ENCODE measurements at places on chromosomes 1 and 21.

DNA sequence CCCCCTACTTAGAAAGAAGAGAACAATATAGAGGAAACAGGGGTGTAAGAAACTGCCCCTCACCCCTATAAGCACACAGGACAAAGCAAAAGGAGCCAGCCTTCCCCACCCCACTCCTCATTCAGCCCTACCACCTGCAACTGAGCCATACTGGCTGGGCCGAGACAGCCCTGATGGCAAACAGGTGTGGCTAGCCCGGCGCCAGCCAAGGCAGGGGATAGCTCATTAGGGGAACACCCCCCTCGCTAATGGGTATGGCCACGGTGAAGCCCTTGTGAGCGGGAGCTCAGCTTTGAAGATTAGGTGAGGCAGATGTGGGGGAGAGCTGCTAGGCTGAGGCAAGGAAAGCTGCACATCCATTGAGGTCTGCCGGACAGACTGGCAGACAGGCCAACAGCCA is 65.5 kb downstream of the ERI3 start:
- no peak for DNase-seq

DNA sequence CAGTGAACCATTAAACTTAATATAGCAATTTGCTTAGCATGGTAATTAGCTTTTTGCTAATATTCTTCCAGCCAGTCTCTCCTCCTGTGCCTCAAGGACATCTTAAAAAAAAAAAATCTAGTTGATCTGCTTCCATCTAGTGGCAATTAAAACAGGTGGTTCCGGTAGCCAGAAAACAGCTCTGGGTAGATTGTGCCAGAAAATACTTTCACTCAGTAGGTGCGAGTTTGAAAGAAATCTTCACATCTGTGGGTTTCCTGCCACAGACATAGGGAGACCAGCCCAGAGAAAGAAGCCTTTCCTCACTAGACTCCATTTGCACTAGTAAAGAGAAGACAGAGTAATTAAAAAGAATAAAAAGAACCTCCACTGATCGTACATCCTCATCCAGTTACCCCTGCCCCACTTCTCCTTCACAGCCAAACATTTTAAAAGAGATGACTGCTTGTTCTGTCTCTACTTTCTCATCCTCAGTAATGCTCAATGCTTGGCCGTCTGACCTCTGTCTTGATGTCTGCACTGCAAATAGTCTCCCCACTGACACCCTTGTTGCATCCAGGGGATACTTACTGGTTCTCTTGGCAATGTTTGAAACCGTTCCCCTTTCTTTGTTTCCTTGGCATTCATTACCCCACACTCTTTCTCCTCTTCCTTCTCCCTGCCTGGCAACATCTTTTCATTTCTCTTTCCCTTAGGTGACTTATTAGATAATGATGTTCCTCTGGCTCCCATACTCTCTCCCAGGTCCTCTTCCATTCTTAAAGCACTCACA is 16.9 kb downstream of the SELL start:
- DNase-seq: no peak

GRCh38 chr1:89971600-89971999 is 23.3 kb upstream of the ZNF326 start:
- DNase-seq: no peak

DNA sequence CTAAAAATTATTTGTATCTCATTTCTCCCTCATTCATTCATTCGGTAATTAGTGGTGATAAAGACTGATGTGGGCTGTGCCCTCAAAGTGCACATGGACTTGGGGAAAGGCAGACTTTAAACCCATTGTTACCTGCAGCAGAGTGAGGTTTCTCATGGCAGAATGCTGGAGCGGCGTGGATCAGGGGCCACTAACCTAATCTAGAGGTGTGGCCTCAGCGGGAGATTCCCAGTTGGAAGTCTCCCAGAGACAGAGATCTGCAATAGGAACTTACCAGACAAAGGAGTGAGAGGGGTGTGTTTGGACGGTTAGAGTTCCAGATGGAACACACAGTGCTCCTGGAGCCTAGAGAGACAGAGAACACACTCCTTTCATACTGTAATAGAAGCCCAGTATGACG is 73.5 kb downstream of the VPS26C start:
- no peak for DNase-seq

DNA sequence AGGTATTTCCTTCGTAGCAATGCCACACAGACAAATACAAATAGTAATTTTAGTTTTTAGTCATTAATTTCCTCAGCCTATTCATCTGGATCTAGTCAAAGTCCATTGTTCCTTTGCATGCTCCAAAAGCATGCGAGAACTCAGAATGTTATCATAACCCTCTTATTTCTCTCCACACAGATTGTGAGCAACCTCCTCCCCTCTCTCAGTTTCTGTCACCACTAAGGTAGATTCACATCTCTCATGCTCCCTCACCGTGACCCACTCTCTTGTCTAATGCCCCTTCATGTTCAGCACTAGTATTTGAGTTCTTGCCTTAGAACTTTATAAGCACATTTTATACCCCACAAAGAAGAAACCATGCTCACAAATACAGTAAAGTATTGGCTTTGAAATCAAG is 582.4 kb downstream of the PLA2G4A start:
- no peak for DNase-seq

DNA sequence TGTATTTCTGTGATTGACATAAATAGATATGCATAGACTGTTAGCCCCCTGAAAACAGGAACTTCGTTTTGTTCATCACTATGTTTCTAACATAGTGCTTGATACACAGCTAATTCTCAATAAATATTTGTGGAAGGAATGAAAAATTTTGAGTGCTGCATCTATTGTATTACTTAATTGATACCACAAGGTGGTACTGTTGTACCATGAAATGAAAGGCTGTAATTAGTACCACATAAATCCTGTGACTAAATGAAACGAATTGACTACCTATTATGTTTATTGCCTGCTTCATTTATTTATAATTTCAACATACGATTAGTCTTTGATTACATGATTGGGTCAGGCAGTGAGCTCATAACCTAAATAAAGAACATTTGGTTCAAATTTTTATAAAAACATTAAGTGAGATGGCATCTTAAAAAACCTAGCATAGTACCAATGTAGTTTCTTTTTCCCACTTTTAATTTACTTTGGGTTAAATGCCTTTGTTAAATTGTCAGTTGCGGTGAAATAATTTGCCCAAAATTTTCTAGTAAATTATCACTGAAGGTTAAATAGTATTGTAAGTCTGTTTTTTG is 15.0 kb upstream of the TGFB2 start:
- peak; percentile 31 for DNase-seq

DNA sequence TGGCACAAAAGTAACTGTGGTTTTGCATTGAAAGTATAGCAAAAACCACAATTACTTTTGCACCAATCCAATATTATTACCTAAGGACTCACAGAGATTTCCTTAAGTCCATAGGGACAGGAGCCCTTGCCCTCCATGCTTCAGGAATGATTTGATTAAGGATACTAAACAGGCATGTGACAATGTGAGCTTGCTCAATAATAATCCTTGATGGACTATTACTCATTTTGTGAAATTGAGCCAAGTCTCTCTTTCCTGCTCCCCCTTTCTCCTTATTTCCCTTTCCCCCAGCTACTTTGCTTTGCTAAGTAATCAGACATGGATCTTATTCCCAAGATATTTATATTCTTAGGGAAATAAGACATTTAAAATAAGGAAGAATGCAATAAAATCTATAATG is 21.6 kb upstream of the RGL1 start:
- no peak for DNase-seq

- peak; percentile 21 for DNase-seq
These were observed 376.9 kb downstream of the HHIPL2 start for GRCh38 chr1:222171005-222171404.

DNA sequence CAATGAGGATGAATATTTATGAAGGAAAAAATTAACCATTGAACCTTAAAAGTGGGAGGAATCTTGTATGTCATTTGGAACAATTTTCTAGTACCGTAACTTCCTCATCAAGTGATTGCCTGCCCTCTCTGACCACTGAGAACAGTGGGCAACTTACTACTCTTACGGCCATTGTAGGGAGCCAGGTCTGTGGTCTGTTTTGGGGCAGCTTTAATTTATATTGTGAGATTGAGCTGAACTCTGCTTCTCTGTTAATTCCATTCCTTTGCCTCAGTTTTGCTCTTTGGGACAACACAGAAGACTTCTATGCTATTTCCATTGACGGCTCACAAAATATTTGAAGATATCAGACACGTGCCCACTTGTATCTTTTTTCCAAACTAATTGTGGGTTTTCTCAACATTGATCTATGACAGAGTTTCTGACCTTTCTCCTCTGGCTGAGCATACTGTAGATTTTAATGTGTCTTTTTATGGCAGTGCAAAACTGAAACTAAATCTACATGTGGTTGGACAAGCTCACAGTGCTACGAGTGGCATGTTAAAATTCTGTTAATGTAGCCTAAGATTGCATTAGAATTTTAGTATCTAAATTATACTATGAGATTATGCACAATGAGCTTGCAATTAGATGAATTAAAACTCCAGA is 27.8 kb upstream of the ZNF281 start:
- DNase-seq: no peak

- no peak for DNase-seq
These were observed 448.7 kb downstream of the PTBP2 start for GRCh38 chr1:97170300-97170699.

DNA sequence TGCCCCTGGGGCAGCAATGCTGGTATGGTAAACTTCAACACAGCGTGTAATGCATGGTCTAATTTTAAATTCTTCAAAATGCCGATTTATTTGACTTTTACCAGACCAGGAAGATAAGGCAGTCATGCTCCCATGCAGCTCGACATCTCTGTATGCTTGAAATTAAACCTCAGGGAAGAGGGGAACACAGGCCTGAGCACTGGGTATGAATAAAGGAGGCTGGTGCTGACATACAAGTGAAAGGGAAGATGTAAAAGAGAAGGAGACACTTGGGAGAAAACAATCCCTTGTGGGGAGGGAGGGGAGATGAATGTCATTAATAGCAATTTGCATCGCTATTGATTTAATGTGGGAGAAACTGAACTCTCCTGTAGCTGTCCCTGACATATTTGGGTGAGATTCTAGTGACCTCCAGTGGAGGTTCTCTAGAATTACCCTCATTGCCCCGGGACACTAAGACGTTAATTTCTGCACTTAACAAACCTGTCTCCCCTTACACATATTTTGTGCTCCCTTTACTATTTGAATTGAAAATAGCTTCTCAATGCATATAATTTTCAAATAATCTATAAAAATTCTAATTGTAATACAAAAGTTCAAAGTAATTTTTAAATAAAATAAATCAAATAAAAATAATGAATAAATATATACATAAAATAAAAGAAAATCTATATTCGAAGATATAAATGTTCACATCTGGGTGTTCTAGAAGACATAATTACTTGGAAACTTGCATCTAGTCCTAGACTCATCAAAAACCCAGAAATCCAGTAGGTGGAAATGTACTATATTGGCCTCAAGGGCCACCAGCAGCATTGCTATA is 283.1 kb downstream of the LMX1A start:
- DNase-seq: peak; percentile 51

DNA sequence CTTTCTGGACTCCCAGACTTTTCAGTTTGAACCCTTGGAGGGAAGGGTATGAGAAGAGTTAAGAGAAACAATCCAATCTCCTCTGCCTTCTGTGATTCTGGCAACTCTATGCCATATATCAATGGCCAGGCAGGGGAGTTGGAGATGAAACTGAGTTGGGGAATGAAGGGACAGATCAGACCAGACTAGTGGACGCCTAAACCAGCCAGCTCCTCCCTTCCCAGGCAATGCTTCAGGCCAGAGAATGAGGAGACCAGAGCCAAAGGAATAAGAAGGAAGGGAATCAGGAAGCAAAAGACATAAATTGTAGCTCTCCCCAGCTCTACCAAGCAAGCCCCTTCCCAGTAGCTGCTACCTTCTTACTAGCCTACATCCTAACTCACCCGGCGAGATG is 22.7 kb downstream of the PLEKHA6 start:
- no peak for DNase-seq

- no peak for DNase-seq
These were observed 679 bp downstream of the ABL2 start for GRCh38 chr1:179228783-179229213.

DNA sequence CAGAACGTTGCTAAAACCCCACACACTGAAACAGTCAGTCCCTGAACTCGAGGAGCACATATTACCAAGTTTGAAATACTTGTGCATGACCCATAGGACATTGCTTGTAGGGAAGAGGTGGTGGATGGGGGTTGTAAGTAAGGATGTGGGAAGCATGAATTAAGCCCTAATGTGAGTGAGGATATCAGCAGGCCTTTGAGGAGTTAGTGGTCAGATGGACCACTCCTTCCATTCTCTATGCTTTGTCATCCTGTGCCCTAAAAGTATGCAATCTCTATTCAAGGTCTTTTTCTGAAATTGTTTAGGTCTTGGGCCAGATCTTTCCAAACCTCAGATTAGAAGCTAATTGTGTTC is 70.9 kb upstream of the SAMSN1 start:
- DNase-seq: no peak

DNA sequence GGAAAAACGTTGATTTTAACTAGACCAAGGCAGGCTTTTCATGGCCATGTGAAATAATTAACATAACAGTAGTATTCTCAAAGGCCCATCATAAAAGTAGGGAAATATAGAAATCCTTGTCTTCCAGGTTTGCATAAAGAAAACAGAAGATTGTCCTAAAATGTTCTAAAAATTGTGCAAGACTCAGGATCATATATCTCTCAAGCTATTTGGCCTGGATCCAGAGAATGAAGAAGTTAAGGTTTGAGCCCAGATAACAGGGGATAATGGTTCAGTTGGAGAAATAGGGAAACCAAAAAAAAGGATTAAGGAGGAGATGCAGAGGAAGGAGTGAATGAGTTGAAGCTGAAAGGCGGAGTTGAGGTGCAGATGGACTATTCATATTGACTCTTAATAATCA is 555.5 kb upstream of the NR5A2 start:
- DNase-seq: no peak

DNA sequence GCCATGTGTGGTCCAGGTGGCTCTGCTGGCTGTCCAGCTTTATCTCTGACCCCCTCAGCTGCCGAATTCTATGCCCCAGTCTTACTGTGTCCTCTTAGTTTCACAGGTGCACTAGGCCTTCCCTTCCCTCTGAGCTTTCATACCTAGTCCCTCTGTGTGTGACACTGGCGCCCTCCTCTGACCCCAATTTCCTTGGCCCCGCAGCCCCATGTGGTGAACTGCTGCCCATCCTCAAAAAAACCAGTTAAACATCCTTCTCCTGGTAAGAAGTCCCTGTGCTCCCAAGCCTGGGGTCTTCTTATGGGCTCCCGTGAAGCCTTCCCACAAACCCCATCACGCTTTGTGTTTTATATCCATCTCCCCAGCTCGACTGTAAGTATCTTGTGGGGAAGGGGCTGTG is 93.9 kb upstream of the TSPAN2 start:
- DNase-seq: no peak

- DNase-seq: no peak
These were observed 38.8 kb downstream of the FRRS1 start for GRCh38 chr1:99727575-99728185.

DNA sequence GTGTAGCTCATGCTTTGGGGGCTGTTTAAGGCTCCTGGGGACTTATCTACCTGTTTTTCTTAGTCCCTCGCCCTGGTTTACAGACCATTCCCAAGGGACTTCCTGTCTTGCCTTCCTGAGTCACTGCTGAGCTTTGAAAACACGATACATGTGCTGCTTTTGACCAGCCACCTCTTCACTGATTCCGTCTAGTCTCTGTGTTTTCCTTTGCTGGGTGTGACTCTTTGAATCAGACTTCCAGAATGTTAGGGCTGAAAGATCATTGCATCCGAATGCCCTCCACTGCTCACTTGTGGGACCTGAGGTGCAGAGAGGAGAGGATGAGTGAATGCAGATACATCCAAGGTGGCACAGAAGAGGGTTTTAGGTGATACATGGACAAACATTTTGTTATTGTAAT is 35.4 kb upstream of the CITED4 start:
- DNase-seq: no peak
